Iris pigment epithelial cell (primary cell): ENCODE measurements at places on chromosomes 1 and 21.

DNA sequence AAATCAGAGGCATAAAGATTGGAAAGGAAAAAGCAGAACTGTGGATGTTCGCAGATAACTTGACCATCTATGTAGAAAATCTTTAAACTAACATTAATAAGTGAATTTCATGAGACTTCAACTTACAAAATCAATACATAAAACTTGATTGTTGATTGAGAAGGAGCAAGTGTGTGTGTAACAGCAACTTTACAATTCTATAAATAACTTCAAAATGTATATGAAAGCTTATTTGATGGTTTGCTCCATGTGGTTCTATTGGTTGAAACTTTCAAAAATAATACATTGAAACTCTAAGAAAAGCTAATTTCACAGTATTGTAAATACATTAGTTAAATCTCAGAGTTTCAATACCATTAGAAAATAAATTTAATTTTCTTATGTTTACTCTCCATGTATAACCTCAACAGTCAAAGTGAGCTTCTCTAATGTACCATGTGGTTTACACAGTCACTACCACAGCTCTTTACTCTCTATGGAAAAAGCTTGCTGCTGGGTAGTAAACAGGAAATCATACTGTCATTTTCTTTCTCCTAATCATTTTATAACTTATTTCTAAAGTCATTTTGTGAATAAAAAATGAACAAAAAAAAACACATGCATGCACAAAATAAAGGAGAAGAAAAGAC lies 12.0 kb downstream of the AKT3 start:
- DNase-seq = peak; percentile 42

GRCh38 chr1:218620956-218621355 lies 275.8 kb downstream of the TGFB2 start:
- DNase-seq = peak; percentile 49

GRCh38 chr1:228208831-228209551 lies 1.1 kb downstream of the OBSCN start:
- DNase-seq = no peak

GRCh38 chr1:50295566-50295965 lies 127.7 kb downstream of the DMRTA2 start:
- DNase-seq = no peak

- peak; percentile 68 for DNase-seq
Measured at GRCh38 chr1:226626577-226626956, 78.0 kb downstream of the STUM start.

DNA sequence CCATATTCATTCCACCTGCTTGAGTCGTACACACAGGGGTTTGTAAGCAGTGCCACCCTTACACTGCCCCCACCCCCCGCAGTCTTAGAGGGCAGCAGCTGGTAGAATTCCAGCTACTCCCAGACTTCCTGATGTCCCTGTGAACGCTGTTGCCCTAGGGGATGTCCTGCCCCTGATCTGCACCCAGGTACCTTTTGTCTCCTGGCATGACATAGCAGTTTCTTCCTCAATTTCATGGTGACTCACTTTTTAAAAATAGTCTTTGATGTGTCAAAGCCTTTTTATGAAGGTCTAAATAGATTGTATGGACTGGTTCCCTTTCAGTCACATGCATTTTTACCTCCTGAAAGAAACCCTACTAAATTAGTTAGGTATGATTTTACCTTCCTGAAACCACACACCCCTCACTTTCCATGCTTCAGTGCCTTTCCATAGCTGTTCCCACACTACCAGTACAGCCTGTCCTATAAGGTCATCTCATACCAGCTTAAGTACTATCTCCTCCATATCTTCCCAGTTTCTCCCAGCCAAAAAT lies 76.4 kb downstream of the ST3GAL3 start:
- peak; percentile 45 for DNase-seq

DNA sequence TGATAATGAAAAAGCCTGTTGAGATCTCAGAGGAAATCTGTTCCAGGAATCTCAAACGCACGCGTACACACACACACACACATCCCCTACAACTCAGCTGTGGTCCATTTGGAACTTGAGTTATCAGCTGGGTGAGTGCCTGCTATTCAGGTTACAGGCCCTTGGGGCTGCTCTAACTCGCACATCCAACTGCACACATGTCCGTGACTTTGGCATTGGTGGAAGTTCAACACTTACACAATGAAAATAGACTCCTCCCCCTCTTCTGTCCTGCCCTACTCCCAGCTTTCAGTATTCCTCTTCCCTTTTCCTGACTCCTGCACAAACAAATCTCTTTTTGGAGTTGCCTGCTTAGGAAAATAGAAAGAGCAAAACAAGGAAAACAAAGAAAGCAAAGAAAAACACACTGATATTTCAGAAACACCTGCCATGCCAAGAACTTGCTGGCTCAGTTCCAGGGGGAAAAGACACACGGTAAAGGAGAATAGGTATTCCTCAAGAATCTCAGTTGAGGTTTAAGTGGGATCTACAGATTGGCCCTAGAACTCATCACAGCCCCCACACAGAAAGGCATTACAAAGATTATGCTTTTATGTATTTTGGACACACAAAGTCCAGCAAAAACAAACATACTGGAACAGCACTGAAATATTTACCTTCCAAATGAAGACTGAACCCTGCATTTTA lies 140.9 kb downstream of the TGFBR3 start:
- DNase-seq = peak; percentile 32

DNA sequence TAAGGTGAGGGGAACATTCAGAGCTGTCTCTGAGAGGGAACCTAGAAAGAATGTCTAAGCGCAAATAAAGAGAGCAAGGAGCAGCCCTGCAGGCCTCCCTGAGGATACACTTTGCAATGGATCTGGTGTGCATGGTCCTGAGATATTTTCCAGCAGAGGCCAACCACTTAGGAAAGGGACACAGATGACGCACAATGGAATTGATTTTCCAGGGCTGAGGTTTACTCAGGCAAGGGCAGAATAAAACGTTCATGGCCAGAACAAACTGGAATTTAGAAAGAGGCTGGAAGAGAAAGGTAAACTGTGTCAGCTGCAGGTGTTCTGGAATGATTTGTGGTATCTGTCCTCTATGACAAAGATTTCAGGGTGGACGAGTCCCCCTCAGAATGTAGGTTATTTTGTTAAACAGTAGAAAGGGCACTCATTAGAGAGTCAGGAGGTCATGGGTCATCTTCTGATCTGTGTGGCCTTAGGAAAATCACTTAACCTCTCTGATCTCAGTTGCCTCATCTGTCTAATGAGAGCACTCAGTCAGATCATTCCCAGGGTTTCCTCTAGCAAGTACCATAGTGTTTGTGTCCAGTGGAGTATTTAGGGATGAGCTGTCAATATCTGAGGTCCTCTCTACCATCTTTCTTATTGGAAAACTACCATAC lies 61.8 kb upstream of the PGBD5 start:
- DNase-seq = no peak

GRCh38 chr1:41362357-41362721 lies 1.1 kb downstream of the FOXO6 start:
- DNase-seq = no peak

- no peak for DNase-seq
Measured at GRCh38 chr1:167551362-167551761, 2.2 kb downstream of the CREG1 start.

- no peak for DNase-seq
Measured at GRCh38 chr1:48676376-48676775, 100.3 kb downstream of the BEND5 start.

DNA sequence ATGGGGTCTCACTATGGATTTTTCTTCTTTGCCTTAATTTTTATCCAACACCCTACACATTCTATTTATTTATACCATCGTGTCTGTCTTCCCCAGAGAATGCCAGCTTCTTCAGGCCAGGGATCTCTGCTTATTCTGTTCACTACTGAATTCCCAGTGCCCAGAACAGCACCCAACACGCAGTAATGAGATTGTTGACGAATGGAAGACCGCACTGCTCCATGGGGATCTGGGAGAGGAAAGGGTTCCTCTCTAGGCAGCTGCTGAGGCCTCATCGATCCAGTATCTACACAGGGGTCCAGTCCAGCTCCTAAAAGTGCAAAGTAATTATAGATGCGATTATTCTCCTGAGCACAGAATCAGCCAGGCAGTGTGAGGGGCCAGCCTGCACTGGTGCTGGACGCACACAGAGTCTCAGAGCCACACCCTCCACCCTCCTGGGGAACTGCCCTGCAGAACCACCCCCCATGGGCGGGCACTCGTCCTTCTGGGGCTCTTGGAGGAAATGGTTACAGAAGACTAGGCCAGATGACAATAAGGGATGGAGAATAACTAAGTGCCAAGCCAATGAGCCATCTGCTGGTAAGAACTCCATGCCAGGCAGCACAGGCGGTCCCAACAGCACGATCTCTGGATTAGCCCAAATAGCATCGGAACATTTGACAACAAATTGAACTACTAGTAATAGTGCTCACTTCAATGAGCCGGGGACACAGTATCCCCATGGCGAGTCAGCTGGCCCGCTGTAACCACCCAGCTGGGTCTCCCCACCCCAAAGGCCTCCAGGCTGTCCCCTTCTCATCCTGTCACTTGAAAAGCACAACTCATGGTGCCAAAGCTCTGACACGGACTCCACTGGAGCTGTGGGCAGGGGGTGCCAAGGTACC lies 1.7 kb upstream of the PDE9A start:
- no peak for DNase-seq

- no peak for DNase-seq
Measured at GRCh38 chr1:66137235-66137634, 344.5 kb downstream of the PDE4B start.

DNA sequence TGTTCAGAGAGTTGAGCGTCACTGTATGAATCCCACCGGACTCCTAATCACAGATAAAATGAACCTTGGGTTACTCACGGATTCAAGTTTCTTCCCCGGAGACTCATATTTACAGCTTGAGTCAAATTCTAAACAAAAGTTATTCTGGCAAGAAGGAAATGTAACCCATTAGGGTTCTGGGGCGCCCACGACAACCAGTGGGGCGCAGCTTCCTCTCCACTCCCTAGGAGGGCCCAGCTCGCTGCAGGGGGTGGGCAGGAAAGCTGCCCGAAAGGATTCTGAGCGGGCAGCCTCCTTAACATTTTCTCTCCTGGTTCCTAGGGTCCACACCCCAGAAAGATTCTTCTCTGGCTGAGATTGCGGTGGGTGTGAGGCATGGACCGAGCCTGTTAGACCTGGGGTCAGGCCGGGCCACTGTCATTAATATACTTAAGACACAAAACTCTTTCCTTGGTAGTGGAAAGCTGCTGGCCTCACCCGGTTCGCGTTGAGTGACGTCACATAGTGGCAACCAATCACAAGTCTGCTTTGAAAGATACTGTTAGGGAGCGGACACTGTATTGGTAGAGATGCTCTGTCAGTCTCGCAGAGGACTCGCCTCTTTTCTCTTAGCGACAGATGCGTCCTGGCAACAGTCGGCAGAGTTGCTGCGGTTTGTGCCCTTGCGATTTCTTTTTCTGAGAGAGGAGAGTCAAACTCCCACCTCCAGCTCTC lies 13.6 kb upstream of the MCOLN3 start:
- DNase-seq = peak; percentile 99

DNA sequence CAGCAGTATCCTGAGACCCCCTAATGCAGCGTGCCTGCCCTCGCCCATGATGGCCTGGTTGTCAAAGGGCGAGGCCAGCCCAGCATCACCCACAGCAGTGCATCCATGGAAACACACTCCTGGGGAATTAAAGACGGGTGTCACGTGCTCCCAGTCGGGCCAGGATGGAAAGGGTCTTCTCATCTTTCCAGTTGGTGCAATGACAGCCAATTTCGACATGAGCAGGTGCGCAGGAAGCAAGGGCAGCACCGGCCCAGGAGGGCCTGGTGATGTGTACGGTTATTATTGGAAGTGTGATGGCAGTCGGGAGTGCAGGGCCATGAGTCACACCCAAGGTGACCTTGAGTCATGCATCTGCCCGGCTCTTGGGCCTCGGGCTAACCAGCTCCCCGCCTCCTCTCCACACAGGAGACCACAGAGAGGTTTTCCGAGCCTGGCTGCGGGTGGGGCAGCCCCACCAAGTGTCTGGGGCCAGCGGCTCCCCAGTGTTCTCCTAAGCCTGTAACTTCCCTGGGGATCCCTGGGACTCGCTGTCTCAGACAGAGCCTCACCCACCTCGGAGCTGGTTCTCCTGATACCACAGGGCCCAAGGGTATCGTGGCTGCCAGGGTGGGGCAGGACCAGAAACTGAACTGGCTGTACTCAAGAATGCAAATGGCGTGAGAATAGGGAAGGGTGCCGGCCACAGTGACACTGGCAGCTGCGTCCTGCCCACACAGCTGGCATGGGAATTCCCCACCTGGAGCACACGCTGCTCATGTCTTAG lies 119.8 kb downstream of the SIK1 start:
- DNase-seq = peak; percentile 36

DNA sequence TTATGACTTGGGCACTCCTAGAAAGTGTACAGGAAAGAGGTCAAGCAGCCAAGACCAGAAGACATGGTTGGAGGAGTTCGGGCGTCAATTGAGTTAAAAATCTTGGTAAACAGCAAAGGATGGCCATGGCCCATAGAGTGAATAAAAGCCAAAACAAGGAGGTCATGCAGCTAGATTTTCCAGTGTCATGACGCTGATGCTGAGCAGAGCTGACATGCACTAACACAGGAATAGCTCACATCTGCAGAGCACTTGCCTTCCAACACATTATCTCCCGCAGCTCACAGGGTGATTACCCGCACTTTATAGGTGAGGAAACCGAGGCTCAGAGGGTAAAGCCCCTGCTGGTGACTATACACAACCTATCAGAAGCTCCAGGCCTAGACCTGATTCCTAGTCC lies 49.7 kb downstream of the TRABD2B start:
- no peak for DNase-seq

DNA sequence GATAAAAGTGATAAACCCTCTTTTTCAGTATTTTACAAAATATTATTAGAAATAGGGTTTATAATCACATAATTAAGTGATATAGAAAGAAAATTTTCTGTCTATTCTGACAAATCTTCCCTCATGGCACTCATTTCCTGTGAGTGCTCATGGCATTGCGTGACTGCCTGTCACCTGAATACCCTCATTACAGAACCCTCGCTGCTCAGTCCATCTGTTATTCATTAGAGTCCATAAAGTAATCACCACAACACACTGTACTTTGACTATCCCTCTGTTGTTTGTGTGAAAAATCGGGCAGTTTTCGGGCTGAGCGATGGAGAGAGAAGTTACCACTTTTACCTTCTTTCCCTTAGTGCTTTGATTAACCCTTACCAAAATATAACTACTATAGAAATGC lies 100.4 kb upstream of the BRINP3 start:
- no peak for DNase-seq

DNA sequence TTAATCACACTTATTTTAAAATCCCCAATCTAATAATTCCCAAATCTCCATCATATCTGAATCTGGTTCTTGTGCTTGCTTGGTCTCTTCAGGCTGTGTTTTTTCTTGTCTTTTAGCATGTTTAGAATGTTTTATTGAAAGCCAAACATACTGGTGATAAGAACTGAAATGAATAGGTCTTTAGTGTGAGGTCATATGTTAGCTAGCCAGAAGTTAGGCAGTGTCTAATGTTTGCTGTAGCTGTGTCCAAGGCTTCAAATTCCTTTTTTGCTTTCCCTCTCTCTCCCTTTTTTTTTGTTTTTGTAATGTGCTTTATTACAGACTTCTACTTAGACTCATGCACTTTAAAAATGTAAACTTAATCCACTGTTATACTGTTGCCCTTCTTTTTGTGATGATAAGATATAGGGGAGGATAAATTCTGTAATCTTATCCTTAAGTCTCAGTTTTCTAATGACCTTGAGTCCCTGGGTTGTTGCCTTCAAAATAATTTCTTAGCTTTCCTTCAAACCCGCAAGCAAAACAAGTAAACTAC lies 725.1 kb downstream of the BRINP3 start:
- peak; percentile 36 for DNase-seq
